CD4-positive, CD25-positive, alpha-beta regulatory T cell (primary cell): ENCODE measurements at places on chromosomes 13 and 19.

DNA sequence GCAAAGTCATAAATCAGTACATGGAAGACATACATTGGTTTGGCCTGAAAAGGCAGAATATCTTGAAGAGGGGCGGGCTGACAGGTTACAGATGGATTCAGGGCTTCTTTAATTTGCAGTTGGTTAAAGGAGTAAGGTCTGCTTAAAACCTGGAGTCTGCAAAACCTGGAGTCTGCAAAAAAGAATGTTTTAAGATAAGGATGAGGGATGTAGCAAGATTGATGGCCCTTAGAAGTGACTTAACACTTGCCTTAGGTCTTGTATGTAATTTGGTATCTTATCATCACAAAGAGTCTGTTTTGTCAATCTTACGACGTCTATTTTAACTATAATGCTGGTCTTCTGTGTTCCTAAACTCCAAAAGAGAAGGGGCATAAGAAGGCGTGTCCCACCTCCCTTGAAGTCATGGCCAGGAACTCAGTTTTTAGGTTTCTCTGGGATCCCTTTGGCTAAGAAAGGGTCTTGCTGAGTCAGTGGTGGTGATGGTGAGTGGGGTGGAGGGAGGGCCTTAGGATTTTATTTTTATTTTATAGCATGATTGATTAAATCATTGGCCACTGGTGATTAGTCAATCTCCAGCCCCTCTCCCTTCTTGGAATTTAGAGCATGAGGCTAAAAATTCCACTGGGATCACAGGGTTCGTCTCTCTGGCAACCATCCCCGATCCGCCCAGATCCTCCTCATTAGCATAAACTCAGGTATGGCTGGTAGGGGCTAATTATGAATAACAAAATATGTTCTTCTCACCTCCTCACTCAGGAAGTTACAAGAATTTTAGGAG is 10.1 kb upstream of the HAS1 start:
- DNase-seq: no peak

DNA sequence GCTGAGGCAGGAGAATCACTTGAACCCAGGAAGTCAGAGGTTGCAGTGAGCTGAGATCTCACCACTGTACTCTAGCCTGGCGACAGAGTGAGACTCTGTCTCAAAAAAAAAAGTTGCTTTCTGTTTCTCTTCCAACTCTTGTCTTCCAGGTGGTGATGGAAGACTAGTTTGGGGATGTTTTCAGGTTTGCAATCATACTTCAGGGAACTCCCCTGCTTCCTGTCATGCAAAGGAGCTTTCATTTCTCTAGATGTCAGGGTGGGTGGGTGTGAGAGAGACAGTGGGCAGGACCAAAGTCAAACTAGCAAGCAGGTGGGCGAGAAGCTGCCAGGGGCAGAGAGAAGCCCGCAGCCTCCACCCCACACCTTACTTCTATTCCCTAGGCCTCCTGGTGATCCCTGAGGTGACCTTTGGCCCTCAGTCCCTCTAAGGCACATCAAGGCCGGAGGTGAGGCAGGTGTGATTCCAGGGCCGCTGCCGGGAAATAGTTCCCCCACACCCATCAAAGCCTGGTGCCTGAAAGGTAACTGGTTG is 25.7 kb downstream of the CCNE1 start:
- DNase-seq: peak; percentile 89

DNA sequence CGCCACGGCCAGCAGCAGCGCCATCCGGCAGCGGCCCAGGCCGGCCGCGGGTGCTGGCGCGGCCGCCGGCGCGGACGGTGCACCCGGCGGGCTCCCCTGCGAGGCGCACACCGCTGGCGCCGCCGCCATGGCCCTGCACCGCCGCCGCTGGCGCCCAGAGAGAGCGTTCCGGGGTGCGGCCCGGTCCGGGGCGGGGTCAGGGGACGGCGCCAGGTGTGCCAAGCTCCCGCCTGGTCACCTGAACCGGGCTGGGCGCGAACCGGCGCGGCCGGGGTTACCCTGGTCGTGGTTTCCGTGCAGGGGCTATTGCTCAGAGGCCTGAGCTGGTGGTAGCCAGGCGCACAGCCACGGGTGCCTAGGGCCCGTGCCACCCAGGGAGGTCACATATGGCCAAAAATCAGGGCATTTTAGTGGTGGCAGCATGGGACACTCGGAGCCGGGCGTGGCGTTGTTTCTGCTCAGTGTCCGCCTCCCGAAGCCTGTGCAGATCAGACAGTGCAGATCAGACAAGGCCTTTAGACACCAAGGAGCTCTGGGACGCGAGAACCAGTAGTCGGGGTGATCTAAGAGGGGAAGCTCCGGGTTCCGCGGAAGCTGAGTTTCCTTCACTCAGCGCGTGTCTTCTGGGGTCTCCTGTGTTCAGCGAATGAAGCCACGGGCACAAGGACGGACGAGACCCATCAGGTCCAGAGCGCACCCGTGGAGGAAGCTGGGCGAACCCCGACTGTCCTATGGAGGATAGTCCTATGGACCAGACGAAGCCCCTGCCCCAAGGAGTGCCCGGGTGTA is at the start of gene TMEM238:
Gene TMEM238, minus strand, starts transcription at position 162 of the 789 bp plus-strand sequence. Its CDS starts 33 bp downstream, at position 129.
- peak; percentile 28 for DNase-seq

GRCh38 chr19:38714354-38714778 is 29.9 kb downstream of the CAPN12 start:
- no peak for DNase-seq

DNA sequence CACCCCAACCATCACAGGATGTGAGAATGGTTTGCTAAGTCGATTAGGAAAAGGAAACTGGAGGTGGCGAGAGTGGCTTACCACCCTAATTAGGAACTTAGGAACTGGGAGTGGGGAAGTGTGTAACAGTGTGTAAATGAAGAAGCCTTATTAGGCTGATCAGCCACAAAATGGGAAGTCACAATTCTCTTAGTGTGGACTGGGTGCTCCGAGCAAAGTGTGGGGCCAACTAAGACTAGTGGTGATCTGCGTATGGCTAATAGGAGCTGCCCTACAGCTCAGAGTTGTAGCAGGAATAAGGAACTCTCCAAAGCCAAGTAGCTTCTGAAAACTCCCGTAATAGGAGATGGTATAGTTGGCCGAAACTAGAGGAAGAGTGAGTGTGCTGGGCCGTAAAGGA is 7.6 kb downstream of the SIGLEC11 start:
- DNase-seq: no peak

DNA sequence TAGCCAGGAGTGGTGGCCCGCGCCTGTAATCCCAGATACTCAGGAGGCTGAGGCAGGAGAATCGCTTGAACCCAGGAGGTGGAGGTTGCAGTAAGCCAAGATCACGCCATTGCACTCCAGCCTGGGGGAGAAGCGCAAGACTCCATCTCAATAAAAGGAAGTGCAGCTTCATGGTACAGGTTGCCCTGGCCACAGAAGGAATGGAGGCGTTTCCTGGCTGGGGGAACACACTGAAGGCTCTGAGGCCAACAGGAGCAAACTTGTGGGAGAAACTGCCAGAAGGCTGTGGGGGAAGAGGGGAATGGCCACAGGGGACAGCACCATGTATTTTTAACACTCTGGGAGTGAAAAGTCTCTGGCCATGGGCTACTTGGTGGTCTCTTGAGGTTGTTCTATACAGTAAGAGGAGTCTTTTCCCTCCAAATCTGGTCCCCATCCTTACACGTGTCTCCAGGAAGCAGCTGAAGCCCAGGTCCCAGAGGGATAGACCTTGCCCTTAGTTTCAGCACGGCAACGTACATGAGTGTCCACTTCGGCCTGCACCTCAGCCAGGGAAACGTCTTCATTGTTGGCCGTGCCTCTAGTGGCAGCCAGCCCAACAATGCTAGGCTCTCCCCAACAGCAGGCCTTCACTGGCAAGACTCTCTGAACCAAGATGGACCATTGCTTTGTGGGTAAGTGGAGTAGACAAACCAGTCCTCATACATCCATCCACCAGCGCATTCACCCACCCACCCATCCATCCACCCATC is 7.4 kb downstream of the MICOS13 start:
- DNase-seq: no peak

GRCh38 chr13:25286308-25286968 is 850 bp downstream of the MTMR6 start:
- DNase-seq: peak; percentile 30

GRCh38 chr19:53102756-53103233 is 427 bp downstream of the ZNF160 start:
- peak; percentile 25 for DNase-seq

DNA sequence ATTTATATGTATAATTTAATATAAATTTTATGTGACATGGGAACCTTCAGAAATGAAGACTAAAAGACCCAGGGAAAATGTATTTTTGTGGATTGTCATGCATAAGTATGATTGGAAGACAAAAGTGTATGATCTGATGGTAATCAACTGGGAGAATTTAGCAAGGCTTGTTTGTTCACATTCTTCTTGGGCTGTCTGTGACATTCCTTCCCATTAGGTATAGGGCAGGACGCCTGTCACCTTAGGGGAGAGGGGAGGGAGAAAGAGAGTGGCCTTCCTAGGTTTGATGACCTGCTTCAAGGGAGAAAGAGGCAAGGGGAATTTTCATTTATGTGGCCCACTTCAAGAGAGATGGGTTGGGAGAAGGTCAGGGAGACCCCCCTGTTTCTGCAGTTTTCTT is 22.4 kb downstream of the PIBF1 start:
- no peak for DNase-seq

DNA sequence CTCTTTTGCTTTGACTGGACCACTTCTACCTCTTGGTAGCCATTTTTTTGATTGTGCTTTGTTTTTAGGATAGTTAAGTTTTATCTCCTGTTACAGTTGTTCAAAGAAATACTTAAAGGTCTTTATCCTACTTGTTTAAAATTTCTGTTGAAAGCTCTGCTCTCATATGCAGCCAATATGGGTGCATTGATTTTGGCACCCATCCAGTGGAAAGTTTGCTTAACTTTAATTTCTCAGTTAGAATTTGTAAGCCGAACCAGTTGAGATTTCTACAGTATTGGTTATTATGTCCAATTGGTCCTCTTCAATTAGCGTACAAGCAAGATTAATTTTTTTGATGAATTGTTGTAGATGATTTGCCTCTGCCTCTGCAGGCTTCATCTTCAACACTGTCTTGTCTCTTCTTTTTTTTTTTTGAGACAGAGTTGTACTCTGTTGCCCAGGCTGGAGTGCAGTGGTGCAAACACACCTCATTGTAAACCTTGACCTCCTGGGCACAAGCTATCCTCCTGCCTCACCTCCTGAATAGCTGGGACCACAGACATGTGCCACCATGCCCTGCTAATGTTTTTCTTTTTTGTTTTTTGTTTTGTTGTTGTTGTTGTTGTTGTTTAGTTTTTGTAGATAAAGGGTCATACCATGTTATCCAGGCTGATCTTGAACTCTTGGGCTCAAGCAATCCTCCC is 65.3 kb downstream of the MAB21L1 start:
- DNase-seq: no peak

DNA sequence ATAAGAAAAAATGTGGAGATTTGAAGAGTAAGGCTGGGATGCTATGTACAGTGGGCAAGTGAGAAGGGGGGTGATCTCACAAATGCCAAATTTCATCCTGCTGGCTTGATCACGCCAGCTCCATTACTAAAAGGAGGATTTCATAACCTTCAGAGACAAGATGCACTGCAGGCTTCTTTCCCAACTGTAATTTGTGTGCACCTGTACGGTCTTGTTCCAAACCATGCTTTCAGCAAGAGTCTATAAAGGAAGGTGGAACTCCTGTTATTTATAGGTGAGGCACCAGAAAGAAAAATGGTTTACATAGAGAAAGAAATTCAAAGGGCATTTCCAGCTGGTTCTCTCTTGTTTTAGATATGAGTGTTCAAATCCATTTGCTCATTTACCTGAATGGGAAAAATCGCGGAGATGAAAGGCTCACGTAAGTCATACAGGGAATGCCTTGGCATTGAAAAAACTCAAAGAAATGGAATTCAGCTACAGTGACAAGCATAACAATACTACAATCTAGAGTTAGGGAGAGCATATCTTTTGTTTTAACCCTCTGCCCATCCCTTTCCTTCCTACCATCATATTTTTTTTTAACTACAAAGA is 13.3 kb downstream of the EFNB2 start:
- no peak for DNase-seq

DNA sequence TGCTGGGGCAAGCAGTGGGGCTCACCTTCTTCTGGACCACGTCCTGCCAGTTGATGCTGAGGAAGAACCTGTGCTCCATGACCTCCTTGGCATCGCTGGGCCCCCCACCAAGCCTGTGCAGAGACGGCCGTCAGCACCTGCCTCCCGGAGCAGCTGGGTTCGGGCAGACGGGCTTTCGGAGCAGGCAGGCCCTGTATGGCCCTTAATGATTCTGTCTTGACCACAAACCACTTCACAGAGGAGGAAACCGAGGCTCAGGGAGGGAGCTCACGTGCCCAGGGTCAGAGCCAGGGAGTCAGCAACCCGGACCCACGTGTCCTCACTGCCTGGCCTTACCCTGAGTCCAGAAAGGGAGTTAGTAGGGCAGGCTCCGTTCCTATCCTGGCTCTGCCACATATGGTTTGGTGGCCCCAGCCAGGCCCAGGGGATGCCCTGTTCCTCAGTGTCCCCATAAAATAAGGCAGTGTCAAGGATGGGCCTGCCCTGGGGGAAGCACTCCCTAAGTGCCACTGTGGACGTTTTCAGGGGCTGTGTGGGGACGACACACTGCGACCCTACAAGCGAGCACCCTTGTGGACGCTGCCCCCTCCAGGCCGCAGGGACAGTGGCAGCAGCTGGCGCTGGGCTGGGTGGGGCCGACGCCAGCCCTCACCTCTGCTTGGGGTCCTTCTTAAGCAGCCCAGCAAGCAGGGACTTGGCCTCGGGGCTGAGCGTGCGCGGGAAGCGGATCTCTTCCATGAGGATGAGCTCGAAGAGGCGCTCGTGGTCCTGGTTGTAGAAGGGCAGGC is 8.9 kb upstream of the CCNP start:
- no peak for DNase-seq

GRCh38 chr13:76663592-76664335 is 222.4 kb downstream of the KCTD12 start:
- DNase-seq: no peak

DNA sequence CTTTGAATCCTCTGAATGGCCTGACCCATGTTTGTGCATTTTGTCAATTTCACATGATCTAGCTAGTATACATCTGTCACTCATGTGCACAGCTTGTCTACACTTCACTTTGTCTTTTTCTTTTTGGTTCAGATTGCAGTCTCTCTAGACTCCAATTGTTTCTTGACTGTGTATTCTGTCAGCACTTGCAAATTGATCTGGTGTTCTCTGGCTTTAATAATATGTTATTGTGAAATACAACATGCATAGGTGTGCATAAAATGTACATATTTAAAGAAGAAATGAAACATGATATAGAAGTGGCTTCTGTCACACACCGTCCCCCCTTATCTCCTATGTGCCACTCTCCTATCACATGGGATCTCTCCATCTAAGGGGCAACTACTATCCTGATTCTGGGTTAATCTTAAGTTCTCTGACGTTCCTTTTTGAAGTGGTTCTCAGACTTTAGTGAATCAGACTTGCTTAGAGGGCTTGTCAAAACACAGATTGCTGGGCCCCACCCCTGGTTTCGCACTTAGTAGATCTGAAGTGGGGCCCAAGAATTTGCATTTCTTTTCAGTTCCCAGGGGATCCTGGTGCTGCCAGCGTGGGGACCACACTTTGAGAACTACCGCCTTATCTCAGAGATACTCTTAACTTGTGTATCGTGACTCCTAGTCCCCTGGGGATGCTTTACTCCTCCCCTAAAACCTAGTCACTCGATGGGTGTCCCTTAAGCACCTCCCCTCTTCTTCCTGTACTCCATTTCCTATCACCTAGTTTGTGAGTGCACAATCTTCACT is 5.8 kb downstream of the KRTDAP start:
- no peak for DNase-seq
